ENCODE measurements at places on chromosomes 1 and 21.

DNA sequence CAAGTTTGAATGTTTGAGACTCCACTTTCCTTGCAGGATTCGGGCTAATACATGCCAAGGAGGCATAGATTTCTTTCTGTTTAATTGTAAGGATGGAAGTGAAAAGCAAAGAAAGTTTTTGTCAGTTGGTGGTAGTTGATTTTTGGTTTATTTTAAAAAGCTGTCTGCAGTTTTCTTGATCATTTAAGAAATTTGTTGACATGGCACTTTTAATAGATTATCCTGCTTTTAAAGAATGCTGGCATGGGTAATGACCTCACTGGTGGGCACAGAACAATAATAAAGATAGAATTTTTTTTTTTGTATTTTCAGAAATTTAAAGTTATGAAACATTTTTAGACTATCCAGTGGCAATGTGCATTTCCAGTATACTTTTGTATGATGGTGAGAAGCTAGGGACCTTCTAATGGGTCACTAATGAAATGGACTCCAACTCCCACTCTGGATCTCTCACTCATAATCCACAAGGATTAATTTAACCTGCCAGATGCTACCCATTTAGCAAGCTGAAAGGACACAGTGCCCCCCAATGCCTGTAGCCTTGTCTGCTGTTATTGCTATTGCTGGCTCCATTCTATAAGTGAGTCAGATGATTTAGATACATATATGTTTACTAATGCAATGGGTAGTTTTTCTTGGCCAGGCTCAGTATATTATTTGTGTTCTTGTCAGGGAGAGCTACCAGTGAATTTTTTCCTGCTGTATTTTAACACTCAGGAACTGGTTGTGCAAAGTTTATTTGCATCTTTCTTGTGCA is 190.2 kb upstream of the SGIP1 start:
- no peak for DNase-seq

GRCh38 chr1:212752934-212753497 is 38.6 kb downstream of the NSL1 start:
- DNase-seq: no peak

DNA sequence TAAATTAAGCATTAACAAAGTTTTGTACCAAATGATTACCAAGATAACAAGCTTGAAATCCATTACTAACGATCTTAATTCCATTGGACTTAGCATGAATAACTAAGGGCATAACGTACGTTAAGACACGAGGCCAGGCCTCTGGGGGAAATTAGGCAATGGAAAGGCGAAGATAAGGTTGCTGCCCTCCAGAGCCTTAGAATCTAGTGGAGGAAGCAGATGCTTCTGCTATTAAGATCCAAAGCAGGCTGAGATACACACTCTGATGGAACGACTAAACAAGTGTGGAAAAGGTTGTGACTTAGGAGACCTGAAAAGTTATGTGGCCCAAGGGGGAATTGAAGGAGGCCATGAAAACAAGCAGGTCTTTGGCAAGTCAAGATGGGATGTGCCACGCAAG is 6.0 kb downstream of the AKNAD1 start:
- no peak for DNase-seq

DNA sequence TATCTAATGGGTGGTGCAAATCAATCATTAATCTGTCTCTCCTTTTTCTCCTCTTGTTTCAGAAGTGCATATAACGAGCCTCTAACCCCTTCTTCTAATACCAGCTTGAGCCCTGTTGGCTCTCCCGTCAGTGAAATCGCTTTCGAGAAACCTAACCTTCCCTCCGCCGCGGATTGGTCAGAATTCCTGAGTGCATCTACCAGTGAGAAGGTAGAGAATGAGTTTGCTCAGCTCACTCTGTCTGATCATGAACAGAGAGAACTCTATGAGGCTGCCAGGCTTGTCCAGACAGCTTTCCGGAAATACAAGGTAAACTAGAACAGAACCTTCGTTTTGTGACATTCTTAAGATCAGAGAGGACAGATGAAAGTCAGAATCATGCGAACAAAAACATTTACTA is 25.3 kb upstream of the VAMP3 start:
- DNase-seq: no peak

DNA sequence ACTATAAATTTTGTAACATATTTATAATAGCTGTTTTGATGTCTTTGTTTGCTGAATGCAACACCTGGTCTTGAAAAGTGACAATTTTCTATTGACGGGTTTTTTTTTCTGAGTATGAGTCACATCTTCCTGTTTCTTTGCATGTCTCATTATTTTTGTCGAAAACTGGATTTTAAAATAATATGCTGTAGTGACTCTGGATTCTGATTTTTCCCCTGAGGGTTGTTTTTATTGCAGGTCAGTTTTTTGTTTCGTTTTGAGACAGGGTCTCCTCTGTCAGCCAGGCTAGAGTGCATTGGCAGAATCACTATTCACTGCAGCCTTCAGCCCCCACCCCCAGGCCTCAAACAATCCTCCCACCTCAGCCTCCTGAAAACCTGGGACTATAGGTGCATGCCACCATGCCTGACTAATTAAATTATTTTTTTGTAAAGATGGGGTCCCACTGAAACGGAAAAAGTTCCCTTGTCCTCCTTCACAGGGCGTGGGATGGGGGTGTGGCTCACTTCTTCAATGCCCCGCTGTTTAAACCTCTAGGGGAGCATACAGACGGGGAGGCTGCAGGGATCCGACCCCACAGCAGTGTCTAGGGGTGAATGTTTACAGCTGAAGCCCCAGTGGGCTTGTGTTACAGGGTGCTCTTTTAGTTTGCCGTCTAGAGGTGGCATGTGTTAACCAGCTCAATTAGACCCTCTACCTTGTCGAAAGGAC is 11.3 kb upstream of the PPIE start:
- DNase-seq: no peak

GRCh38 chr1:164210211-164210739 is 348.7 kb upstream of the PBX1 start:
- no peak for DNase-seq

DNA sequence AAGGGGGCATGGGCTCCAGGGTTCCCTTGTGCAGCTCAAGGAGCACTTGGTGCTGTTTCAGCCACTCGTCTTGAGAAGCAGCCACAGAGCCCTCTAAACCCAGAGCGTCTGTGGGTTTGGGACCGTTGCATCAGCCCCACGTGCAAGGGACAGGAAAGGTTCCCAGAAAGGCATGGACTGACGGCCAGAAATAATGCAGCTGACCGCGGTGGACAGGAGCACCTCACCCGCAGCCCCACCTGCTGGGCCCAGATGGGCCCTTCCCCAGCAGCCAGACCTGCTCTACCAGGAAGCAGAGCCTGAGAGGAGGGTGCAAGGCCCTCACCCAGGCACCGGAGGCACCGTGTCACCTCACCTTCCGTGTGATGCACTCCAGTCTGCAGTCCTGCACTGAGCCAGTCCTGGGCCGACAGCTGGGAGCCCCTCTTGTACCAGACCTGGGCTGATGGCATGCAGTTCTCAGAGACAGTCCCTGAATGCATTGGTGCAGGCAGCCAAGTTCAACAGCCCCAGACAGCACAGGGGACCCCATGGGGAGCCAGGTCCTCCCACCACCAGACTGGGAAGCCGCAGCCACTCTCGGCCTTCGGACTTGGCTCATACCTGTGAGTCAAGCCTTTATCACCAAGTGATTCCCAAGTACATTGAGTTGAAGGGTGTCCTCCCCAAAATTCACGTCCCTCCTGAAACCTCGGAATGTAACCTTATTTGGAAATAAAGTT is 4.8 kb upstream of the TFF3 start:
- DNase-seq: no peak

DNA sequence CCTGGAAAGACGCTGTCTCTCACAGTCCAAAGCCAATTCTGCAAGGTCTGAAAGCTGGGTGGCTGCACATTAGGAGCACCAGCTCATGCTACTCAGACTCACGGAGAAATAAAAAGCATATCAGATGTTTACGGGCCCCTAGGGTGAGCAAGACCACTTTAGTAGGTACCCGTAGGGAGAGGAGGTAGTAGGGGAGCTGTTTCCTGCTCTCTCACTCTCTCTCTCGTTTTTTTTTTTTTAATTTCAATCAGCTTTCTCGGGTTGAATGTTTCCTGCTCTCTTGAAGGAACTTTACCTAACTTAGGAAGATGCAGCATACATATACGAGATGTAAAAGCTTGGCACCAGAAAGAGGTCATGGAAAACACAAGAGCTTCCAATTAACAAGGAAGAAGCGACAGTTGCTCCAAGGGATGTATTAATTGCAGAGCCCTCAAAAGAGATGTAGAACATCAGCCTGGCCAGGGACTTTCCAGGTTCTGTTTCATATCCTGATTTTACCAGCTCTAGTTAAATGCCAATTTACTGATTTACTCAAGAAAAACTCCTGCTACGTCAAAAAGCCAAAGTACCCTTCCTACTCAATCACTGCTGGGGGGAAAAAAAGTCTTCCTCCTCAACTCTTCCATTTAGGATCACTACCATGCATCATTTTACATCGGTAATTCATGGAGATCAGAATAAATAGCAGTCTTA is 3.1 kb downstream of the LORICRIN start:
- DNase-seq: no peak

- DNase-seq: no peak
Observed at GRCh38 chr1:204442376-204443259, 31.0 kb upstream of the PPP1R15B start.

DNA sequence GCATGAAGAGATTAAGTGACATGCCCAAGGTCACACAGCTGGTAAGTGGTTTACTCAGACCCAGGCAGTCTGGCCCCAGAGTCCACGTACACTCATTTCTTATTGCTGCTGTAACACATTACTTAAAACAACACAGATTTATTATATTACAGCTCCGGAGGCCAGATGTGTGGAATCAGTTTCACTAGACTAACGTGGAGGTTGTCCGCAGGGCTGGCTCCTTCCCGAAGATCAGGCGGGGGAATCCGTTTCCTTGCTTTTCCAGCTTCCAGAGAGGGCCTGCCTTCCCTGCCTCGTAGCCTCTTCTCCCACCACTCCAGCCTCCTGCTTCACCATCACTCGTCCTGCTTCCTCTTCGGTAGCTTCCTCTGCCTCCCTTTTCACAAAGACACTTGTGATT is 81.2 kb downstream of the KCNN3 start:
- no peak for DNase-seq

DNA sequence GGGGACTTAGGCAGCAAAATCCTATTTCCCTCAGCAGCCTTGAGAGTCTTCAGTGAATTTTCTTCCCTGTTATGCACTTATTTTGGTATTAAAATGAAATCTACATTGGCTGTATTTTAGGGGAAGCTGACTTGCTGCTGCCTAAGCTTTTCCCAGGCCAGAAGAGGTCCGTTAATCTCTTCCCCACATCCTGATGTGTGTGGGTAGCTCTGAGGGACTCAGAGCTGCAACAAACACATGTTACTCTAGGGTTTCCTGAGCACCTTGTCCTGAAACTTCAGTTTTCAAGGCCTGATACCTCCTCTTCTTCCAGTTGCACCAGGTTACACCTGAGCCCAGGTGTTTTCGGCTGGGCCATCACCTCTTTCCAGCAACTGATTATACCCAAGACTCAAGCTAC is 51.5 kb downstream of the SYT6 start:
- DNase-seq: no peak

GRCh38 chr21:15212206-15212605 is 147.4 kb upstream of the NRIP1 start:
- no peak for DNase-seq

DNA sequence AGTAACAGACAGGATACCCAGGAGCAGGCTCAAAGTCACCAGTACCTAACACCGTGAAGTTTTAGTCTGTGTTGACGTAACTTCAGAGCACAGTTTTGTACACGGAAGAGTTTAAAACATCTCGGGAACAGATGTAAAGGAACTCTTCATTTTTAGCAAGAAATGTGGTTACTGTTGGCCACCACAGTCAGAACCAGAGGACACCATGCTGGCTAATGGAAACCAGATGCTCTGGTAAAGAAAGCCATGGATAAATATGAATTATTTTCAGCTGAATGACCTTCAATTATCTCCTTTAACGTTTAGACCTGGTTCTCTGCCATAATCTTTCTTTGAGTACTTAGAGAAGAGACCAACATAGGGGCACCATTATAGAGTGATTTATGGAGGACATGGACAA is 115.9 kb downstream of the NTMT2 start:
- DNase-seq: no peak

Data from stimulated activated CD8-positive, alpha-beta memory T cell treated with anti-CD3 and anti-CD28 coated beads, Interleukin-7, amount 100 ng/mL, for 1 hour (primary cell).